Activated naive CD8-positive, alpha-beta T cell treated with anti-CD3 and anti-CD28 coated beads, Interleukin-2, amount 50 U/mL, for 16 hours (primary cell): ENCODE measurements at places on chromosomes 2 and 18.

DNA sequence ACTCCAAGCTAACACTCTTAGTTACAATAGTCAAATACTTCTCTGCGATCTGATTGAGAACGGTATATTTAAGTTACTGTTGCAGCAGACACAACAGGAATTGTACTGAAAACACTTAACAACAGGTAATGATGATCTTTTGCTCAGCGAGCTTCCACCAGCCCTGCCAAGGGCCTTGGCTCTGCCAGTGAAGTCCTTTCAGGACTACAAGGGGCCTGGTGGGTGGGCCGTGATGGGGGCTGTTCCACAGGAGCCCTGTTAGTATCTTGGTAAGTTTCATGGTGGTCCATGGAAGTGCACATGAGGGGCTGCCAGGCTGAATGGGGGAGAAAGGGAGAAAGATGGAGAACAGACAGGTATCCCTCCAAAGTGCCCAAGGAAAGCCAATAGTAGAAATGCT is 178.6 kb upstream of the DOK6 start:
- DNase-seq, result no peak

GRCh38 chr2:38556006-38556801 is 46.5 kb downstream of the HNRNPLL start:
- DNase-seq, result no peak

- DNase-seq, result no peak
Observed at GRCh38 chr18:59041296-59041695, 98.4 kb upstream of the SEC11C start.

GRCh38 chr2:172287605-172288315 is 139.6 kb upstream of the ITGA6 start:
- DNase-seq, result no peak

- no peak for DNase-seq
Observed at GRCh38 chr2:160294339-160294803, 94.3 kb upstream of the ITGB6 start.

GRCh38 chr2:55771612-55772011 is 78.0 kb upstream of the PNPT1 start:
- DNase-seq, result no peak

DNA sequence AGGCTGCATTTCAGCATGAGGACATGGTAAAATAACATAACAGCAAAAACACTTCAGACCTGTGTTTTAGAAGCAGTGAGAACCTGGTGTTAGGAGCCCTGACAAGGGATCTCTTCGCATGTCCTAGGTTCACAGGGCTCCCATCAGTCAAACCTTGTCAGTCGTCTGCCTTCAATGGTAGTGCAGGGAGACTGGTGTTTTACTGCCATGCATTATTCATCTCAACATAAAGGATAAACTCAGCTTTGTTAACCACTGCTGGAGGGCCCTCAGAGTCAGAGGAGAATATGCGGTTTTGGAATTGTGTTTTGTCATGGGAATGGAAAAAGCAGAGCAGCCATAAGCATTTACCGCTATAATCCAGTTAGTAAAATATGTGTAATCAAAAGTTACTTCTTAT is 275.9 kb upstream of the GCFC2 start:
- no peak for DNase-seq

GRCh38 chr18:11521853-11522252 is 87.5 kb upstream of the SLC35G4 start:
- no peak for DNase-seq

GRCh38 chr2:8552293-8552801 is 129.5 kb upstream of the ID2 start:
- DNase-seq, result no peak

- DNase-seq, result no peak
Observed at GRCh38 chr2:46270384-46270783, 26.8 kb upstream of the EPAS1 start.

GRCh38 chr2:167944825-167945659 is 302.4 kb downstream of the STK39 start:
- DNase-seq, result no peak

DNA sequence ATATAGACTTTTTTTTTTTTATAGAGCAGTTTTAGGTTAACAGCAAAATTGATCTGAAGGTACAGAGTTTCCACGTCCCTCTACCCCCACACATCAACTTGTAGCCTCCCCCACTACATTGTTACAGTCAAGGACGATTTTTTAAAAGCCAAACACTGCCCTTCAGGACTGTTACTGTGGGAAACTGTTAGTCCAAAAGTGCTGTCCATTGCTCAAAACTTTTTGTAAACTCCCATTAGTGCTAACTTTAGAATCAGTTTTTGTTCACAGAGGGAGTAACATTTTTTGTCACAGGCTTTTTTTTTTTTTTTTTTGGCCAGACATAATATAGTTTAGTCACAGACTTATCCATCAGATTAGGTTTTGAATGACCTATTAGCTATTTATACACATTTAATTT is 24.1 kb downstream of the ELP2 start:
- no peak for DNase-seq

DNA sequence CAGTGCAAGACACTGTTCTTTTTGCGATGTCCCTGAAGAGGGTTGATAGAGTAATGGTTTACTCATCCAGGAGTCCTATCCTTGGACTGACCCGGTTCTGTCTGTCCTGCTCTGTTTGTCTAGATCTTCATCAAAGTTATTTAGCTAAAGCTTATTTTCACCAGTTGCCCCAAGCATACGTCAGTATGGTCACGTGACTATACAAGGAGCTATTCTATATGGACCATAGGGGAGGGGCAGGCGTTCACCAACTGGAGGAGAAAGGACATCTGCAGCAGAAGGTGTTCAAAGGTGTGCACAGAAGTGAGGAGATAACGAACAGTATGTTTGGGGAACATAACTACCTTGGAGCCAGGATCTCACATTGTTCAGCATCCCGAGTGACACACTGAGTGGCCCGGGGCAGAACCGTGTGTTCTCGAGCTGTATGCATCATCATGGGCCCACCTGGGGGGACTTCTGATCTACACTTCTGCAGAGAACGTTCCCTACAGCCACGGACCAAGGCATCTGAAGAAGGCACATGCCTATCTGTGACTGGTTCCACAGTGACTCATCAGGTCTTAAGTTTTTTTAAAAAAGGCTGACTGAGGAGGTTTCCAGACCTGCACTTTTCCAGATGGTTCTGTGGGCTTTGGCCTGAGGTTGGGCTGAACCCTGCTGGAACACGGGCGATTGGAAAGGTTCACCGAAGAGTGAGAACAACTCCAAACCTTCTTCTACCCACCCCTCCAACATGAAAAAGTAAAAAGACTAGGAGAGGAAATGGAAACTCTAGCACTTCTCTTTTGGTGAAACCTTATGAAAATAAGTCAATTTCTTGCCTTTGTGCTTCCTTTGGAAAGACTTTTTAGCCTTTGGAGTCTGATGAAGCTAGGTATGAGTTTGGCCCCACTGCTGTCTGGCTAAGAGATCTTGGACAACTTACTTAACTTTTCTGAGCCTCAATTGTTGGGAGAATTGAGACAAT is 68.6 kb upstream of the YWHAQ start:
- DNase-seq, result no peak

DNA sequence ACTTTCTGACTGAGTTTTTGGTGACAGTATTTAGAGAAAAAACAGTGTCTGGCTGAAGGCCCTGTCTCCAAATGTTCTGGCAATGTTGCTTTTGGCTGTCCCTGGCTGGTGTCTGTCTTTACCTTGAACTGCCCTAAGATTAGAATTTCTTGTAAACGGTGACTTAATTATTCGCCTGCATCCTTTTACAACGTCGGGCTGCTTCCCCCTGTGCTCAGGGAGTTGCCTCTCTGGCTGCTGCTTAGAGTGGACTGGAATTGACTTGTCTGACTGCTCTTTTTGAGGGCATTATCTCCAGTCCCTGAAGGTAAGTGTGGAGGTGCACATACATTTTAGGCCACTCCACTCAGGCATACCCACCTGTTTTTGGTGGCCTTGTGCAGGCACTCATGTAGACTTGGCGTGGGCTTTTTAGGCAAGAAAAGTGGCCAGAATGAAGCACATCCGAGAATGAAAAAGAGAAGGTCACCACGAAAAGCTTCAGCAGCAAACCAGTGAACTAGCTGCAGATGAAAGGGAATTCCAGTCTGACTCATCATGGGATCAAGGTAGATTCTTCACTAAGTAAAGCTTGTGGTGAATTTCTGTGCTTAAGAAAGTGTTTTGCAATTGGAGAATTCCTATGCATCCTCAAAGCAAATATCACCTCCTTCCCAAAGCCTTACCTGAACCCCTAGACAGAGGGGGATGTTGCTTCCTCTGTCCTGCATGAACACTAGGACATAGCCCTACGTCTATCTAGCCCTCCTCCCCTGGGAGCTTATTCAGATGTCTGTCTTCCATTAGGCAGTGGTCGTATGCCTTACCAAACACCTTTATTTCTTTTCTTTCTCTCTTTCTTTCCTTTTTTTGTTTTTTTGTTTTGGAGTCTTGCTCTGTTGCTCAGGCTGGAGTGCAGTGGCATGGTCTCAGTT is 230.3 kb upstream of the TRIB2 start:
- DNase-seq, result no peak

DNA sequence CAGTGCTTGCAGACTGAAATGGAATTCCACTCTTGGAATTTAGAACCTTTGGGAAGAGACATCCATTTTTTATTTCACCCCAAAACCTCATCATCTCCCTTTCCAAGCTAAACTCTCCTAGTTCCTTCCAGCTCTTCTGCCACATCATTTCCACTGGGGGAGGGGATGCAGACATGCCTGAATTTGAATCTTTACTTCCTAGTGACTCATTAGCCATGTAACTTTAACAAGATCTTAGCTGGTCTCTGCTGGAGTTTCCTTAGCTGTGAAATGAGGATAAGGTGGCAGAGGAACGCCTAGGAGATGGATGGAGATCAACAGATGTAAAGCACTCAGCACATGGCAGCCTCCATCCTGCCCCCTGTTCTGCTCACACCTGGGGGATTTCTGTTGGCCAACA is 266.8 kb downstream of the EN1 start:
- no peak for DNase-seq

- DNase-seq, result no peak
Observed at GRCh38 chr2:26922405-26923188, 47.8 kb upstream of the MAPRE3 start.

DNA sequence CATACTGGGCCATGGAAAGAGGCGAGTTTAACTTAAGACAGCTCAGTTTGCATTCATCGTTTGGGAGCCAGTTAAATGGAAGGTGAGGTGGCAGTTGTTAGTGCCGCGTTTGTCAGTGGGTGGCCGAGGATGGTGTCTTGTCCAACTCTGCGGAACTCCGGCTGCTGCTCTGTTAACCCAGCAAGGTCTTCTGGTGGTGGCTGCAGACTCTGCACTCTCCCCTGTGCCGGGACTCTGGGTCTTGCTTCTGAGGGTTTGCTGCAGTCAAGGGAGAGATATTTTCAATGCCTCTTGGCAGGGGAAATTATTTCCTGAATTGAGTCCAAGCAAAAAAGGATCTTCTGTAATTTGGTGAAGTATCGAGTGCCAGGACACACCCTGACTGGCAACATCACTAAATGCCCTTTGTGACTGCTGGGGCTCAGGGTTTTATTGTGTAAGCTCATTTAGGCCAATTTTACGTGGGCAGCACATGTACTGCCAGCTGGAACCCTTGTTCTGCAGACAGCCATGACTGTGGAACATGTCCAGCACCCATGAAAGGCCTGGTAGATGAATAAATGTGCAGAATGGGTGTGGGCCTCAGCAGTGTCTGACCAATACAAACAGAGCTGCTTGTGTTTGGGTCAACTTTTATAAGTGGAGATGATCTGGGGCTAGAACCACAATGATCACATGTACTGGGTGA is 58.1 kb downstream of the IL1R2 start:
- no peak for DNase-seq

- DNase-seq, result no peak
Observed at GRCh38 chr2:217410681-217410960, 550.8 kb upstream of the TNP1 start.

DNA sequence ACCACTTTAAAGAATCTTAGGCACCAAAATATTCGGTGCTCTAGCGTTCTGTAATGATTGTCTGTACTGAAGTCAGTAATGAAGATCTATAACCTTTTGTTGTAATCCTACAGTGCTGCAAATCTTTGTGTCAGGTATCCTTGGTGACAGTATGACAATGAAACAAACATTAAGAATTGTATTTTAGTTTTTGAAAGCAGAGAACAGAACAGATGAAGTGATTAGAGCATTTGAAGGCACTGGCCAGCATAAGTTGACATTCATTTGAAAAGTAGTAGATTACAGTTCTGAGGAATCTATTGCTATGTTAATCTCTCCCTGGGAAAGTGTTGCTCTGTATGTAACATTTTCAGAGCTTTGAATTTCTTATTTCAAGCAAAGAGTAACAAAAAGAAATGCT is 451.2 kb downstream of the NUP35 start:
- DNase-seq, result no peak

- no peak for DNase-seq
Observed at GRCh38 chr2:71882949-71883472, 264.7 kb downstream of the CYP26B1 start.

DNA sequence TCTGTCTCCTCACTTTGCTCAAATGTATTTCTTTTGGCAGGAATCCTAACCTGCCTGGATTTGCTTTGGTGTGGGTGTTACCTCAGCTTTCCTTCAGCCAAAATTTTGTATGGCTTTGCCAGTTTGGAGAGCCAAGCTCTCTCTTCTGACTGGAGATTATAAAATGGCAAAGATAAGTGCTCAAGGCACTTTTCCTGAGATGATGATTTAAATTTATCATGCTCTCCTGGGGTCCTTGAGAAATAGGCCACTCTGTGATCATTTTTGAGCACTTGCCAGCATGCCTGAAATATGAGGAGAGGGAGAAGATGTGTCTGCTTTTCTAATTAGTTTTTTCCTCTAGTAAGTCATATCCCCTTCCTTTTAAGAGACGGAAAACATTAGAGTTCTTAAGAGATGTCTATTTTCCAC is 683.0 kb downstream of the SLC4A3 start:
- DNase-seq, result no peak

- no peak for DNase-seq
Observed at GRCh38 chr2:42639340-42640077, 71.1 kb downstream of the MTA3 start.

DNA sequence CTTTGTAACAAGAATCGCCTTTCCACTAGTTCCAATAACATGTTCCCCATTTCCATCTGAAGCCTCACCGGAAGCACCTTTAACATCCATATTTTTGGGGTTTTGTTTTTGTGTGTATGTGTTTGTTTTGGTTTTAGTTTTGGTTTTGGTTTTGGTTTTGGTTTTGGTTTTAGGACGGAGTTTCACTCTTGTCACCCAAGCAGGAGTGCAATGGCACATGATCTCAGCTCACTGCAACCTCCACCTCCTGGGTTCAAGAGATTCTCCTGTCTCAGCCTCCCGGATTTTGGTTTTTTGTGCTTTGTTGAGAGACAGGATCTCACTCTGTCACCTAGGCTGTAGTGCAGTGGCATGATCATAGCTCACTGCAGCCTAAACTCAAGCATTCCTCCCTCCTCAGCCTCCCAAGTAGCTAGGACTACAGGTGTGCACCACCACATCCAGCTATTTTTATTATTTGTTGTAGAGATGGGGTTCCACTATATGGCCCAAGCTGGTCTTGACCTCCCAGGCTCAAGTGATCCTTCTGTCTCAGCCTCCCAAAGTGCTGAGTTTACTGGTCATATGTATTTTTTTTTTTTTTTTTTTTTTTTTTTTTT is 36.3 kb downstream of the TGOLN2 start:
- DNase-seq, result no peak

GRCh38 chr18:72940986-72941385 is 73.2 kb upstream of the NETO1 start:
- no peak for DNase-seq

- DNase-seq, result no peak
Observed at GRCh38 chr2:204049635-204050034, 113.1 kb downstream of the ICOS start.
